ENCODE measurements at places on chromosomes 16 and 17. TPM values are rescaled to one million over a fixed set of nuclear protein-coding genes. Genes with fewer than 3 reads are reported as not detected.

ELAC2 gene
- total RNA-seq: 20.2 TPM

DNA sequence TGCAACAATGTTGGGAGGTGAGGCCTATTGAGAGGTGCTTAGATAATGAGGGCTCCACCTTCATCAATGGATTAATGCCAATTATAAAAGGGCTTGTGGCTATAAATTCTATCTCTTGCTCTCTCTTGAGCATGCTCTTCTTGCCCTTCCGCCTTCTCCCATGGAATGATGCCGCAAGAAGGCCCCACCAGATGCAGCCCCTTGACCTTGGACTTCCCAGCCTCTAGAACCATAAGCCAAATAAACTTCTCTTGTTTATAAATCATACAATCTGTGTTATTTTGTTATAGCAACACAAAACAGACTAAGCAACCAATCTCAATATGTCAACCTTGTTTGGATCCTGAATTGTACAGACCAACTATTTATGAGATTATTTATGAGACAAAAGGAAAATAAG is 20.0 kb downstream of the MYH10 start:
- no peak for DNase-seq

MRPS23 gene
- total RNA-seq: 25.4 TPM

GRCh38 chr16:83220066-83220465 is 587.7 kb upstream of the HSBP1 start:
- no peak for DNase-seq

- peak; percentile 62 for DNase-seq
Measured at GRCh38 chr17:6421700-6422604, 13.0 kb downstream of the AIPL1 start.

STH gene
- total RNA-seq: not detected

DNA sequence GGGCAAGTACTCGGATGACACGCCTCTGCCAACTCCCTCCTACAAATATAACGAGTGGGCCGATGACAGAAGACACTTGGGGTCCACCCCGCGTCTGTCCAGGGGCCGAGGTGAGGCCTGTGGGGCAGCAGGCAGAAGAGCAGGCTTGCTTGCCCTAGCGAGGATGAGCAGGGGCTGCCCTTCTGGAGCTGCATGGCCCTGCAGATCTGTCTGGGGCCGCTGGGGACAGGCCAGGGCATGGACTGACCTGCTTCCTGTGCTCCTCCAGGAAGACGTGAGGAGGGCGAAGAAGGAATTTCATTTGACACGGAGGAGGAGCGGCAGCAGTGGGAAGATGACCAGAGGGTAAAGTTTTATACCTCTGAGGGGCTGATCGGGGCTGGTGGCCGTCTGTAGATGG is 5.3 kb downstream of the DHX38 start:
- DNase-seq: no peak

GRCh38 chr16:30006095-30006473 is 4.7 kb downstream of the DOC2A start:
- peak; percentile 77 for DNase-seq

- no peak for DNase-seq
Measured at GRCh38 chr17:77308861-77309726, 168.3 kb downstream of the SEC14L1 start.

DNA sequence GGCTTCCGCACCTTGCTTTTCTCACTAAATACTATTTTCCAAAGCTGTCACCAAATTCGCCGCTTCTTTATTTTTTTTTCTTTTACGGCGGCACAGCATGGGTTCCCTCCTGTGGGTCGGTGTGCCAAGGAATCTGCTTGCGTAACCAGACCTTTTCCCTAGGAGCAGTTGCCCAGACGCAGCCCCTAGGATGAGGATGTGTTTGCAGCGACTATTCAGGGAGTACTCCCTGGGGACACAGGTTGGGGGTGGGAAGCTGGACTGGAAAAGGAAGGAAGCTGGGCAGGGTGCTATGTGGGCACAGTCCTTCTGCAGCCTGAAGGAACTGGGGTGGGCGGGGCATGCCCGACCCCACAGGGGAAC is 49.0 kb upstream of the ZCCHC14 start:
- no peak for DNase-seq

DNA sequence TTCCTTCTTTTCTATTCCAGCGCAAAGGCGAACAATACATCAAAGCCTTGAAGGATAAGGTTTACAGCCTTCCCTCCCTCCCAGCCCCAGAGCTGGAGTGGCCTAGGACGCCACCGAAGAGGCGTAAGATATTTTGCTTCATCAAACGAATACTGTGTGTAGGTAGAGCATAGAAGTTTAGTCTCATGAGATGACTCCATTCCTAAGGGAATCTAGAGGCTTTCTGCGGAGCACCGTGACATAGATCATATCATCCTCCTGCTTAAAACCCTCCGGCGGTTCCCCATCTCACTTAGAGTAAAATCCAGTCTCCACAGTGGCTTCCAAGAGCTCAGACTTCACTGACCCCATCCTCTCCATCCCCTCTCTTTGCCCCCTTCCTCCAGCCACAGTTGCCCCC is 191.9 kb downstream of the IRX3 start:
- no peak for DNase-seq

CD79B gene
- 1.2 TPM for total RNA-seq

DNA sequence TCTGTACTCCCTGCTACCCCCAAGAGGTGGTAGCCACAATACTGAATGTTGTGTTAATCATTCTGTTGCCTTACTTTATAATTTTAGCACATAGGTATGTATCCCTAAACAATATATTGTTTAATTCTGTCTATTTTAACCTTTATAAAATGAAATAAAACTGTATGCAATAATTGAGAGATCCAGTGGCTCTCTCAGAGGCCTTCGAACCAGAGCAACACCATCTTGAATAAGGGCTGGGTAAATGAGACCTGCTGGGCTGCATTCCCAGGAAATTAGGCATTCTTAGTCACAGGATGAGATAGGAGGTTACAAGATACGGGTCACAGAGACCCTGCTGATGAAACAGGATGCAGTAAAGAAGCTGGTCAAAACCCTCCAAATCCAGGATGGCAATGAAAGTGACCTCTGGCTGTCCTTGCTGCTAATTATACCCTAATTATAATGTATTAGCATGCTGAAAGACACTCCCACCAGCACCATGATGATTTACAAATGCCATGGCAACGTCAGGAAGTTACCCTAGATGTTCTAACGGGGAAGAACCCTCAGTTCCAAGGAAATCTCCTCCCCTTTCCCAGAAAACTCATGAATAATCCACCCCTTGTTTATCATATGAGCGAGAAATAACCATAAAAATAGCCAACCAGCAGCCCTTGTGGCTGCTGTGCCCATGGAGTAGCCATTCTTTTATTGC is 2.0 kb upstream of the CANT1 start:
- DNase-seq: no peak

- DNase-seq: no peak
Measured at GRCh38 chr17:77779711-77780539, 178.6 kb upstream of the TNRC6C start.

MMP28 gene
- total RNA-seq: 0.74 TPM

- no peak for DNase-seq
Measured at GRCh38 chr17:72465191-72466024, 344.6 kb downstream of the SOX9 start.

GRCh38 chr16:58176608-58177352 is 21.1 kb downstream of the CSNK2A2 start:
- DNase-seq: no peak

GRCh38 chr16:57996406-57997175 is 3.9 kb downstream of the ZNF319 start:
- DNase-seq: no peak

SLC16A11 gene
- 0.61 TPM for total RNA-seq

DNA sequence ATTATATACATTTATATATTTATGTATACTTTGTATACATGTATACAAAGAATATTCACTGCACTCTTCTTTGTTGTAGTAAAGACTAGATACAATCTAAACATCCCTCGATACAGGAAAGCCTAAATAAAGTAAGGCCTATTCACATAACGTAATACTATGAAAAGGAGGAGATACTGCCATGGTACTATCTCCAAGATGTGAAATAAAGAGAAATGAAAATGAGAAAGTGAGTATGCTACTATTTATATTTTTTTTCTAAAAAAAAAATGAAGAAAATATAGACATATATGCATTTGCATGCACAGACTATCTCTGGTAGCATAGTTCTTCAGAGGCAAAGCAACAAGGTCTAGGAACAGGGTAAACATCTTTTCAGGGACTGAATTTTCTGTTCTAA is 19.4 kb downstream of the CFDP1 start:
- no peak for DNase-seq

GRCh38 chr16:22053921-22054341 is 38.4 kb upstream of the VWA3A start:
- no peak for DNase-seq

- no peak for DNase-seq
Measured at GRCh38 chr17:17917394-17917793, 54.8 kb downstream of the TOM1L2 start.

DNA sequence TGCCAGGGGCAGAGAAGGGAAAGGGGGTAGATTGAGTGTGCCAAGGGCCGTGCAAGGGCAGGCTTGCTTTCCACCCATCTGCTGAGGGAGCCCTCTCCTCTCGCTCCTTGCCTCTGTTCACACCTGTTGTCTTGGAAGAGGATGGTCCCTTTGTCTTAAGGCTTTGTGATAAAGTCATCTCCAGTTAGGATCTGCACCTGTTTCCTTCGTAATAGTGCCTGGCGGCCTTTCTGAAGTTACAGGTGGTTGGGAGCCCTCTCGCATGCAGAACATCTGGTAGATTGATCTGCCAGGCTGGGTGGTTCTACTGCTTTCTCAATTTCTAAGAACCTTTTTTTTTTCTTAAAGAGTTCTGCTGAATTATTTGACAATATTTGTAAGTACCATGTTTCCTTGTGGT is 16.3 kb downstream of the UBFD1 start:
- no peak for DNase-seq

DNA sequence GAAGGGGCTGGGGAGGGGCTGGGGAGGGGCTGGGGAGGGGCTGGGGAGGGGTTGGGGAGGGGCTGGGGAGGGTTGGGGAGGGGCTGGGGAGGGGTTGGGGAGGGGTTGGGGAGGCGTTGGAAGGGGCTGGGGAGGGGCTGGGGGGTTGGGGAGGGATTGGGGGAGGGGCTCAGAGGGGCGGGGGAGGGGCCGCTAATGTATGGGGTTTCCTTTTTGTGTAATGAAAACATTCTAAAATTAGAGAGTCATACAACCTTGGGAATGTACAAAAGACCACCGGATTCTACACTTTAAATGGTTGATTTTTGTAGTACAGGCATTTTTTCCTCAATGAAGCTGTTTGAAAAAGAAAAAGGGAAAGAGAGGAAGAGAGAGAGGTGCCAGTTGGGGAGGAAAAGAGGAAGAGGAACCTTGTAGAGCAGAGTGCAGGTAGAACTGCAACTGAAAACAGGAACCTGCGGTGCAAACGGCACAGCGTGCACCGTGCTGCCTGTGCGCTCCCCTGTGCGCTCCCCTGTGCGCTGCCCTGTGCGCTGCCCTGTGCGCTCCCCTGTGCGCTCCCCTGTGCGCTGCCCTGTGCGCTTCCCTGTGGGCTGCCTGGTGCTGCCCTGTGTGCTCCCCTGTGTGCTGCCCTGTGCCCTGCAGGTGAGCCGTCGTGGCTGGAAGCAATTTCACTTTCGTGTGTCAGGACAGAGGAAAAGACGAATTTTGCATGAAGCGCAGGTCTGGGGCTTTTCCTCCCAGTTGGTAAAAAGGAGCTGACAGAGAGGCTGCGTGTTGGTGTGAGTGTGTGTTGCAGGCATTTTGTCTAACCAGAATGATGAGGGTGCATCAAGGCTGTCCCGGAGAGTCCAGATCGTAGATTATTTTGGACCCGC is 40.8 kb downstream of the METRNL start:
- peak; percentile 50 for DNase-seq

- no peak for DNase-seq
Measured at GRCh38 chr17:67753026-67753425, 35.3 kb downstream of the NOL11 start.

GRCh38 chr16:4474192-4474961 is at the start of gene NMRAL1:
NMRAL1 (minus strand) TSS chr16:4474625; CDS start chr16:4474132, 493 bp downstream.
- peak; percentile 86 for DNase-seq

GRCh38 chr16:56789360-56789759 is 59.4 kb downstream of the NUP93 start:
- DNase-seq: peak; percentile 76

- no peak for DNase-seq
Measured at GRCh38 chr16:86016201-86016965, 117.4 kb downstream of the IRF8 start.

- no peak for DNase-seq
Measured at GRCh38 chr17:72692676-72693075, 399.8 kb downstream of the SLC39A11 start.

DNA sequence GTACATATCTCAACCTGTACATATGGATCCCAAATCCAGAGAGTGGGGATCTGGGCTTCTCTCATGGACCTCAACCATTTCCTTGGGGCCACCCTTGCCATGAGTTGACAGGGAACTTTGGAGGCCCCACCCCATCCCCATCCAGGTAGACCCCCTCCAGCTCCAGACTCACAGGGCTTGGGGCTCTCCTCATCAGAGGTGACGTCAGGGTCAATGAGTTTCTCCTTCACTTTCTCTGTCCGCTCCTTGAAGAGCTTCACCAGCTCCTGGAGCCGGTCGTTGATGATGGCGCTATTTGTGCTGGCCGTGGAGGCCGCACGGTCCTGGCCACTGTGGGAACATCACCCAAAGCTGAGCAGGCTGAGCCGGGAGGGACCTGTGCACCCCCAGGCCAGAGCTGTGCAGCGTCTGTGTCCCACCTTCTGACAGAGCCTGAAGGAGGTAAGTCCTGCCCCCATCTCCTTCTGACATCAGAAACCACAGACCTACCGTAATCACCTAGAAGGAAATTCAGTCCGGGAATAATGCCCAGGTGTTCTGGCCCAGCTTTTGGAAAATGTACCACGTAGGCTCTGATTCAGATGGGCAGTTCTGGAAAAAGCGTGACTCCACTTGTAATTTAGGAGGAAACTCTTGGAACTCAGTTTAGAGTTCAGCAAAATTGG is 50.6 kb downstream of the CNGB1 start:
- no peak for DNase-seq

CCT6B gene
- total RNA-seq: 1.2 TPM

DNA sequence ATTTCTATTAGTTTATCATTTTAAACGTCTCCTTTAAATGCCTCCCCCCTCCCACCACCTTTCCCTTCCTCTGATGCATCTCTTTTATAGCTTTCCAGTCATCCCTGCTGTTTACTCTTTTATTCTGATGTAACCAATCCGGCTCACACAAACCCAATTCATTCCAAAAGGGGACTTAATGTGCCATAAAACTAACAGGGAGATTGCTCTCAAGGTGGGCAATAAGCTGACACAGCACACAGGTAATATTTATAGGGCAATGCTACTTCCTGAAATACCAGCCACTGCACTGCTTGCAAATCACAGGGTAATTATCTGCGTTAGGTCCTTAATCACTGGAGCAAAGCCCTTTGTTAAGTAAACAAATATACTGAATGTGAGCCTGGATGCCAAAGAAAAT is 23.3 kb upstream of the CA10 start:
- DNase-seq: no peak

- DNase-seq: no peak
Measured at GRCh38 chr17:79983456-79983855, 52.2 kb downstream of the TBC1D16 start.

GRCh38 chr17:33218698-33219601 is 74.1 kb downstream of the ASIC2 start:
- no peak for DNase-seq

NATD1 gene
- total RNA-seq: 3.3 TPM

CTRB1 gene
- total RNA-seq: 32,908 TPM

XYLT1 gene
- total RNA-seq: 5.2 TPM

SCIMP gene
- total RNA-seq: 4.4 TPM

GRCh38 chr16:86555704-86556075 is 655 bp upstream of the MTHFSD start:
- DNase-seq: no peak

NRN1L gene
- 0.67 TPM for total RNA-seq

NOB1 gene
- total RNA-seq: 109 TPM
